ENCODE measurements at places on chromosomes 1 and 21.

GRCh38 chr21:27225151-27225550 is 258.3 kb upstream of the ADAMTS5 start:
- no peak for DNase-seq

DNA sequence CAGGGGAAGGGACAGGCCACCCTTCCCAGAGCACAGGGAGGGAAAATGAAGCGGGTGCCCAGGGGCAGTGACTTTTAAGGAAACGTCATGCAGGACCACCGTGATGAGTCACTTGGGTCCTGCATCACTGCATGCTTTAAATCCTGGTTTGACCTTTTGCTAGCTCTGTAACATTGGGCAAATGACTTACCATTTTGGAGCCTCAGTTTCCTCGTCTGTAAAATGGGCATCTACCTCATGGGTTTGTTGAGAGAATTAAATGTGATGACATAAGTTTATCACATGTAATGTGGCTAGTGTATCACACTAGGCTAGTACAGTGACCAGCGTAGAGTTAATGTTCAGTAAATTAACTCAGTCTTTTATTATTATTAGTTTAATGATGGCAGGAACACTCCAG is 114.8 kb upstream of the IGSF21 start:
- DNase-seq = no peak

DNA sequence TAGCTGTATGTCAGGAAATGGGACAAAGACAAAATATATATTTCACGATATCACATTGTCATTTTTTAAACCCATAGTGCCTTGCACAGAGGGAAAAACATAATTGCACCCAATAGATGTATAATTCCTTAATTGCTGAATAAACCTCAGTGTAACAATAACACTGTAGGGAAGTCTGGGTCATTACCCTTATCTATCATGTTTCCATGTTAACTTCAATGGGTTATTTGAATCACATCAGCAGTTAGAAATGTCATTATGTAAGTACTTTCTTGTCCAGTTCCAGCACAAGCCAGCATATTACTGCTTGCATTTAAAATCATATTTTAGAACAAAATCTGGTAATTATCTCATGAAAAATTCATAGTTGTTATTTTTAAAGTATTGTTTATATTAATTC is 222.7 kb downstream of the HMCN1 start:
- DNase-seq = no peak

GRCh38 chr1:163172596-163172995 is 30.1 kb downstream of the RGS5 start:
- DNase-seq = no peak

DNA sequence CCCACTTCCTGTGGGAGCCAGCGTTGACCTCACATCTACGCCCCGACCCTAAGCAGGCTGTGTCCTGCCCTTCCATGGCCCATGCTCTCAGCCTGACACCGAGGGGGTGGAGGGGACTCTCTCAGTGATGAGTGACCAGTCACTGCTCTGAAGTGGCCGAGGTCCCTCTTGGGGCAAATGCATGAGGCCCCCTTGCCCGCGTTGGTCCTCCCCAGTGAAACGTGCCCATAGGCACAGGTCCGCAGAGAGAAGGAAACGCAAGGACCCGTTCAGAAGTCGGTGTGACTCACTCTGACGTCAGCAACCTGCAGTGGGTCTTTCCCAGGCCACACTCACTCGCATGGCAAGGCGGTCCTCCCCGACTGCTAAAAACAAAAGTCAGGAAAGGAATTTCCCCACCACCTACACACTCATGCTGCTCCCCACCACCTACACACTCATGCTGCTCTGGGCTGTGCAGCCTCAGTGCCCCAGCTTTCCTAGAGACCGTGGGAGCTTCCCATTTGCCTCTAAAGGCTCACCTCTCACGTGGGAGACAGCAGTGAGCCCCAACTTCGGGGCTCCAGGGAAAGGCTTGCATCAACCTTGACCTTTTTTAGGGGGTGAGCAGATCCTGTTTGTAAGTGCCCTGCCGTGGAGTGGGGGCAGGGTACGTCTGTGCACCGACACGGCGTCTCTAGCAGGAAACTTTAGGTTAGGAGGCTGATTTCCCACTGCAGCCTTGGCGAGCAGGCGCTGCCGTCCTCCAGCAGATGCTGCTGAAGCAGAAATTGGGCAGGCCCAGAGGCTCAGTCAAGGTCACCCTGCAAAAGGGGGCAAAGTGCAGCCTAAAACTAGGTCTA is 11.4 kb downstream of the UBASH3A start:
- DNase-seq = no peak

GRCh38 chr1:176384841-176385240 is 78.1 kb upstream of the PAPPA2 start:
- DNase-seq = no peak

DNA sequence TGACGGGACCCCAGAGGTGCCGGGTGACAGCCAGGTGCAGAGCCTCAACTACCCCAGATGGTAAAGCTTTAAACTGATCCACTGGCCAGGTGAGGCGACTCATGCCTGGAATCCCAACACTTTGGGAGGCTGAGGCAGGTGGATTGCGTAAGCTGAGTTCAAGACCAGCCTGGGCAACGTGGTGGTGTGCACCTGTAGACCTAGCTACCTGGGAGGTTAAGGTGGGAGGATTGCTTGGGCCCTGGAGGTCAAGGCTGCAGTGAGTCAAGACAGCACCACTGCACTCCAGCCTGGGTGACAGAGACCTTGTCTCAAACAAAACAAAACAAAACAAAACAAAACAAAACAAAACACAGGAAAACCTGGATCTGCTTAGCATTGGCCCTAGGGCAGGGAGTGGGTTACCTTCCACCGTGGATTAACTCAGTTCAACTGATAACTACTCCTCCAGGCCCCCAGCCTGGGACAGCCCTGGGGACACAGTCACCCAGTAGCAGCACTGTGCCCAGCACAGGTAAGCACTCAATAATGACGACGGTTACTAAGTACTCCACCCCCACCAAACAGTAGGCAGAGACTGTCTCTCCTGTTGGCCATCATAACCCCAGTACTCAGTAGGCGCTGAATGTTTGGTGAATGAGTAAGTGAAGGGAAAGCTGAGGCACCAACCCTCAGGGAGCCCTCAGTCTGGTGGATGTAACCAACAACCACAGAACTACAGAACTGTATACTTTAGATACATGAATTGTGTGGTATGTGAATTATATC is 21.6 kb downstream of the SLC66A1 start:
- no peak for DNase-seq

- DNase-seq = no peak
Measured at GRCh38 chr1:101379950-101380349, 143.1 kb downstream of the S1PR1 start.

DNA sequence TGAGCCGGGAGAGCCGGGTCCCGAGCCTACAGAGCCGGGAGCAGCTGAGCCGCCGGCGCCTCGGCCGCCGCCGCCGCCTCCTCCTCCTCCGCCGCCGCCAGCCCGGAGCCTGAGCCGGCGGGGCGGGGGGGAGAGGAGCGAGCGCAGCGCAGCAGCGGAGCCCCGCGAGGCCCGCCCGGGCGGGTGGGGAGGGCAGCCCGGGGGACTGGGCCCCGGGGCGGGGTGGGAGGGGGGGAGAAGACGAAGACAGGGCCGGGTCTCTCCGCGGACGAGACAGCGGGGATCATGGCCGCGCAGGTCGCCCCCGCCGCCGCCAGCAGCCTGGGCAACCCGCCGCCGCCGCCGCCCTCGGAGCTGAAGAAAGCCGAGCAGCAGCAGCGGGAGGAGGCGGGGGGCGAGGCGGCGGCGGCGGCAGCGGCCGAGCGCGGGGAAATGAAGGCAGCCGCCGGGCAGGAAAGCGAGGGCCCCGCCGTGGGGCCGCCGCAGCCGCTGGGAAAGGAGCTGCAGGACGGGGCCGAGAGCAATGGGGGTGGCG is 371 bp downstream of the ARID1A start:
- DNase-seq = no peak

GRCh38 chr1:63874278-63874880 is 100.6 kb downstream of the ROR1 start:
- no peak for DNase-seq

GRCh38 chr21:39020751-39021477 is 162.3 kb downstream of the PSMG1 start:
- DNase-seq = no peak

GRCh38 chr1:210434223-210434622 is 105.5 kb downstream of the HHAT start:
- DNase-seq = no peak

- peak; percentile 35 for DNase-seq
Measured at GRCh38 chr1:8879922-8880676, 1.6 kb upstream of the ENO1 start.

DNA sequence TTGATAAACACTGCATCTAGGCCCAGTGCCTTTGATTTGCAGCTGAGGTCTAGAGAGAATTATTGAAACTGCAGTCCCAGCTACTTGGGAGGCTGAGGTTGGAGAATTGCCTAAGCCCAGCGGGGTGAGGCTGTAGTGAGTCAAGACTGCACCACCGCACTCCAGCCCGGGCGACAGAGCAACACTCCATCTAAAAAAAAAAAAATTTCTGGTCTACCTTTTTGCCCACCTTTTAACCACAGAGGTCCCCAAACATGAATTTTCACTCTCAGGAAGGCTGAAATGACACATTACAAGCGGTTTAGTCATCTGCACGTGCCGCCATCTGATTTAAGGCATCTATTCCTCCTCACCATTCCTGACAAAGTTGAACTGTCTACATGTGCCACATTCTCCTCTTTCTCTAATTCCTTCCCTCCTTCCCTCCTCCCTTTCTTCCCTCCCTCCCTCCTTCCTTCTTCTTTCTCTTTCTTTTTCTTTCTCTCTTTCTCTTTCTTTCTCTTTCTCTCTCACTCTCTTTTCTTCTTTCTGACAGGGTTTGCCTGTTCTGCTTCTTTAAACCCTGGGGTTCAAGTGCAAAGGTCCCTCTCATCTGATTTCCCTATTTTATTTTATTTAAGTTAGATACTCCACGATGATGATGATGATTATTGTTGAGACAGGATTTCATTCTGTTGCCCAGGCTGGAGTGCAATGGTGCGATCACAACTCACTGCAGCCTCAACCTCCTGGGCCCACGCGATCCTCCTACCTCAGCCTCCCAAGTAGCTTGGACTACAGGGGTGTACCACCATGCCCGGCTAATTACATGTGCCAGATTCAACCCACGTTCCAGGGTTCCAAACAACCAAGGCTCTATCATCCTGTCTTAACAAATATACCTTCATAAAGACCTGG is 3.0 kb upstream of the SOD1 start:
- no peak for DNase-seq

GRCh38 chr1:228429007-228429406 is 12.3 kb upstream of the TRIM17 start:
- DNase-seq = no peak

GRCh38 chr1:32199717-32200072 is 700 bp upstream of the CCDC28B start:
- peak; percentile 90 for DNase-seq
